Tongue (tissue), 3 donors: ENCODE measurements at places on chromosomes 2 and 18. TPM values are rescaled to one million over a fixed set of nuclear protein-coding genes. Genes with fewer than 3 reads are reported as not detected.

The ERBB4 gene
- total RNA-seq: 17.8 TPM

DNA sequence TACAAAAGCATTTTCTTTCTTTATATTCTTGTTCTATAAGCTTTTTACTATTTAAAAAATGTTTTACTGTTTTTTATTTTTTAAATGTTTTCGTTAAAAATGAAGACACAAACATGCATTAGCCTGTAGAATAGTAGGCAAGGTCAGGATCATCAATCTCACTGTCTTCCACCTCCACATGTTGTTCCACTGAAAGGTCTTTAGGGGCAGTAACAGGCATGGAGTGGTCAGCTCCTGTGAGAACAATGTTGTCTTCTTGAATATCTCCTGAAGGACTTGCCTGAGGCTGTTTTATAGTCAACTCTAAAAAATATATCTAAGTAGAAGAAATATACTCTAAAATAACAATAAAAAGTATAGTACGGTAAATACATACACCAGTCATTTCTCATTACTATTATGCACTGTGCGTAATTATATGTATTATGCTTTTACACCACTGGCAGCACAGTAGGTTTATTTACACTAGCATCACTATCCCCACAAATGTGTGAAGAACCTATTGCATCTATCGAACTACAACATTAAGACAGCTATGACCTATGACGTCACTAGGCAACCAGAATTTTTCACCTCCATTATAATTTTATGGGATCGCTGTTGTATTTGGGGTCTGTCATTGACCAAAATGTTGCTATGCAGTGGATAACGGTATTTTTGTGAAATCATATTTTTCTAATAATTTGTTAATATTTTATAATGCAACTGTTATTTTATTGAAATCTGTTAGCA lies 764.3 kb downstream of the METTL4 start:
- no peak for DNase-seq

- no peak for DNase-seq
These were observed 133.4 kb upstream of the AGAP1 start for GRCh38 chr2:235360446-235360845.

DNA sequence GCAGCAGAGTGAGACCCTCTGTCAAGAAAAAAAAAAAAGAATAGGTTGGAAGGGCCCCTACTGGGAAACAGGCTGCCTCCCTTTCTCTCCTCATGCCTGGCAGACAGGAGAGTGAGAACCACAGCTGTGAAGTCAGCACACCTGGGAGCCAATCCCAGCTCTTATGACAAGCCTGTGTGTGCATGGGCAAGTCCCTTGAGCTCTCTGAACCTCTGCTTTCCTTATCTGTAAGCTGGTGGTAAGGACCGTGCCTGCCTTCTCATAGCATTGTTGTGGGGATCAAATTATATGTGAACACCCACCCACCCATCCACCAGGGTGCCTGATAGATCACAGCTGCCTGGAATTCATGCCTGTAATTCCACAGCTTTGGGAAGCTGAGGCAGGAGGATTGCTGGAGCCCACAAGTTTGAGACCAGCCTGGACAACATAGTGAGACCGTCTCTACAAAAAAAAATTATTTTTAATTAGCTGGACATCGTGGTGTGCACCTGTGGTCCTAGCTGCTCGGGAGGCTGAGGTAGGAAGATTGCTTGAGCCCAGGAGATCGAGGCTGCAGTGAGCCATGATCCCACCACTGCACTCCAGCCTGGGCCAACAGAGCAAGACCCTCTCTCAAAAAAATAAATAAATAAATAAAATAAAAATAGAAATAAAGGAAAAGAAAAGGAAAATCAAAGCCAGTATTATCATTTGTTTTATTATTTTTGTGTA lies 66.9 kb upstream of the MCFD2 start:
- DNase-seq: no peak

- DNase-seq: no peak
These were observed 41.9 kb downstream of the ZNF521 start for GRCh38 chr18:25310045-25310444.

DNA sequence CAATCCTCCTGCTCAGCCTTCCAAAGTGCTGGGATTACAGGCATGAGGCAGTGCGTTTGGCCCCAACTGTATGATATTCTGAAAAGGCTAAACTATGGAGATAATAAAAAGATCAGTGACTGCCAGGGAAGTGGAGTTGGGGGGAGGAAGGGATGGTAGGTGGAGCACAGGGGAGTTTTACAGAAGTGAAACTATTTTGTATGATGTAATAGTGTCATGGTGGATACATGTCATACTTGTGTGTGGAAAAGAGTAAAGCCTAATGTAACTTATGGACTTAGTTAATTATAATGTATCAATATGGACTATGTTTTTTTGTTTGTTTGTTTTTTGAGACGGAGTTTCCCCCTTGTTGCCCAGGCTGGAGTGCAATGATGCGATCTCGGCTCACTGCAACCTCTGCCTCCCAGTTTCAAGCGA lies 2.9 kb upstream of the GGCX start:
- DNase-seq: no peak

DNA sequence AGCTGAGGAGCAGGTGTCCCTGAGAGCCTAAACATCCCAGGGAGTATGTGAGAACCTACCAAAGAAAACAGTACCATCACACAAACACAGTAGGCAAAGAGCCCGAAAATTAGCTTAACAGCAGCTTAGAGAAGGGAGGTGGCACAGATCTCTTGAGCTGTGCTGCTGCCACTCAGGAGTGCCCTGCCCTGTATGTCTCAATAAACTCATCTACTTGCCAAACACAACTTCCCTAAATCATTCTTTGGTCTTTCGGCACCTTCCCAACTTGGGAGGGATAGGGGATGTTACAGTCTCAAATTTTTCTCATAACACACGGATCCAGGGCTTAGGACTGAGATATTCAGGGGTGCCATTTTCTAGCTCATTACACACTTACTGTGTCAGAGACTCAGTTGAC lies 45.3 kb upstream of the C1D start:
- DNase-seq: no peak

DNA sequence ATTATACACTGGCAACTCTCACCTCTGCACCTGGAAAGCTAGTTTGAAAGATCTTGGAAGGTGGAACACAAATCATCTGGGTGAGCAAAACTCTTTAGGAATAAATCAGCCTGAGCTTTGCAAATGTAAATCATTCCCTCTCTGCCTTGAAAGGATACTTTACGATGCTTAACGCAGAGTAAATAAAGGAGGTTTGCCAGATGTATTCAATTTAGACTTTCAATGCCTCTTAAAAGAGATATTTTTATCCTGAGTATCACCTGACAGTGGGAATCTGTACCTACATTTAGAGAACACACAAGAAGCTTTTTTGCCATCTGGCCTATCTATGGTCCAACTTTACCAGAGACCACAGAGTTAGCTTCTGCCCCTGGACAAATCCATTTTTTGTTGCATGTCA lies 983.2 kb upstream of the CDH2 start:
- DNase-seq: peak; percentile 60

- DNase-seq: no peak
These were observed 44.0 kb downstream of the CPO start for GRCh38 chr2:206983161-206983859.

- DNase-seq: no peak
These were observed 37.1 kb upstream of the SLC1A4 start for GRCh38 chr2:64952096-64952495.

The LRP1B gene
- 4.6 TPM for total RNA-seq

DNA sequence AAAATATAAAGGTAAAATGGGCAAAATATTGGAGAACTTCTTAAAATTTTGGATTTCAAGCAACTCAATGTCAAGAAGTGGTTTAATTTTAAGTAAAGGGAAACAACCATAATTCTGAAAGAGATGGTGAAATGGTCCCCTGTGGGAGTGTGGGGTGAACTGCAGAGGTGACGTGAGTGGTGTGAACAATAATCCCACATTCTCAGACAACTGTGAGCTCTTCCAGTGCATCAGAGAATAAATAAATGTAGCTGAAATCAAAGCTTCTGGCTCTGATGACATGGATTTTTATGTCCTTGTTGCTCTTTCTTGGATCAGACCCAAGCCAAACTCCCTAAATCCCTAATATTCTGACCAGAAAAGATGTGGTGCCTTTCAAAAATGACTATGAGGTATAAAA lies 672.7 kb downstream of the ZEB2 start:
- DNase-seq: no peak

- DNase-seq: no peak
These were observed 36.5 kb upstream of the HNRNPA3 start for GRCh38 chr2:177175917-177176668.

GRCh38 chr2:238391042-238391689 lies 35.6 kb upstream of the ASB1 start:
- no peak for DNase-seq

- DNase-seq: no peak
These were observed 141.9 kb downstream of the MTCL1 start for GRCh38 chr18:8847066-8847755.

GRCh38 chr2:207869784-207870778 lies 100.4 kb upstream of the FZD5 start:
- DNase-seq: no peak

The SNORC gene
- total RNA-seq: 0.41 TPM

GRCh38 chr2:191359133-191359532 lies 113.9 kb downstream of the MYO1B start:
- DNase-seq: no peak

DNA sequence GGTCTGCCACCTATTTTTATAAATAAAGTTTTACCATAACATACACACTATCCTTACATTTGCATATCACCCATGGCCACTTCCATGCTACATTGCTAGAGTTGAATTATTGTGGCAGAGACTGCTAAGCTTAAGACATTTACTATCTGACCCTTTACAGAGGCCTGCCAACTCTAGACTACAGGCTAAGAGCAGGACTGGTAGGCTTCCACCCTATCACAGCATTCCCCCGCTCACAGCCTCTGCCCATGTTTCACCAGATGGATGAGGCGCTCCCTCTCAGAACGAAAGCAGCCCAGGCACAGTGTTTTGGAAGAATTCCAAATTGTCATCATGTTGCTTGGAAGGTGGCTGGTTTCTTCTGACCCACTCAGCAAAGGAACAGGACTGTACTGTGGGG lies 91.7 kb upstream of the SLC35G4 start:
- DNase-seq: no peak
